Calu3 (cell line): ENCODE measurements at places on chromosomes 16 and 17.

DNA sequence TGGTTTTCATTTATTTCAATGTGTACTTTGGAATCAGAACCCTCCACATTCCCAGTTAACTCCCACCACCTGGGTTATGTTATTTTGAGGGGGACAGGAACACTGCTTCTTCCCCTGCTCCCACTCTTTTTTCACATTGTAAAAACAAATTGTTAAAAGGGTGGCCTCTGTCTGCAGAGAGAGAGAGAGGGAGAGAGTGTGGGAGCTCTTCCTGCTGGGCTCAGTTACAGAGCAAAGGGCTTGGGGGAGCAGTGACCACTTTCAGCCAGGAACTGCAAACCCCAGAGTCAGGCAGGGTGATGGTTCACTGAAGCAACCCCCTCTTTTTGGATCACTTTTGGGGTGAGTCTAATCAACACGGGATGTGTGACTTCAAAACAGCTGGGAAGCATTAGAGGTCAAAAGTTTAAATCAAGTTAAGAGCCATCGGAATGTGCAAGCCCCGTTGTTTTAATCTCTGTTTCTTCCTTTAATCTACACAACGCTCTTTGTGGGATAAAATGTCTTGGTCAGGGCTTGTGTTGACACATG lies 577.0 kb upstream of the CDH11 start:
- no peak for DNase-seq

- no peak for DNase-seq
These were observed 52.6 kb downstream of the CCDC57 start for GRCh38 chr17:82160075-82160474.

DNA sequence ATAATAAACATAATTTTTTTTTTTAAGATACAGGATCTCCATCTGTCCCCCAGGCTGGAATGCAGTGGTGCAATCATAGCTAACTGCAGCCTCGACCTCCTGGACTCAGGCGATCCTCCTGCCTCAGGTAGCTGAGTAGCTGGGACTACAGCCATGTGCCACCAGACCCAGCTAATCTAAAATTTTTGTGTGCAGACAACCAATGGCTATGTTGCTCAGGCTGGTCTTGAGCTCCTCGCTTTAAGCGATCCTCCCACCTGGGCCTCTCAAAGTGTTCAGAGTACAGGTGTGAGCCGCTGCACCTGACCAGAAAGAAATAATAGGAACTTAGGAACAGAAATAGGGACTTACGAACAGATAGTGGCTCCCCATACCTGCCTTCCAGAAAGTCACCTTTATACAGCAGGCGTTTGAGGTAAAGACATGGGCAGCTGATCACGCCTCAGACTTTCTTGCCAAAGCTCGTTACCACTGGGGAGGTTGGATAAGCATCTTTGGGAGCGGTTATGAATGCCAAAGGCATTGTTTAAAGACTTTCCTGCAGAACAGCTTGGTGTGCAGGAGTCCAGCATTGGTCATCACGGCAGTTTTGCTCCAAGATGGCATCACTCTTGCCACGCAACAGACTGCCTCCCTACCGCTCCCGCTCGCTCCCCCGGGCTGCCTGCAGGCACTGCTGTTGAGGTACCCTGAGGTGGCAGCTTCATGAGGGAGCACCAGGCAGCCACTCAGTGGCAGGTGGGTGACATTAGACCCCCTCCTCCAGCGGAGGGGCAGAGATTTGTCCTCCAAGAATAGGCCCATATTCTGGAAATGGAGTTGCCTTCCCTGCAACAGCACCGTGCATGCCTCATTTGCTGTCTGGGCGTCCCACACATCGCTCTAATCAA lies 13.6 kb downstream of the COX4I1 start:
- DNase-seq = no peak

DNA sequence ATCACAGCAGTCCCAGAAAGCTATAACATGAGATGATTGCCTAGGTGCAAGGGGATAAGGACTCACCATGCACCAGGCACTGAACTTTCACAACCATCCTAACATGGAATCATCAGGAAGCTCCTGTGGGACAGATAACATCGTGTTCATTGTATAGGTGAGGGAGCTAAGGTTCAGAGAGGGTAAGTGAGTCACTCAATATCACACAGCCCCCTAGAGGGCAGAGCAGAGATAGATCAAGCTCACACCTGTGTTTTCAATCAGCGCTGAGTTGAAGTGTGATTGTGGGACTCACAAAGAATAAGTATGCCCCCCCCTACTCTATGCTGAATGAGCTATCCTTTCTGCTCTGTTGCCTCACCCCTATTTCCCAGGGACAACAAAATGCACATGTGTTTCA lies 377.7 kb upstream of the ERCC4 start:
- DNase-seq = no peak

- DNase-seq = no peak
These were observed 7.0 kb downstream of the MT2A start for GRCh38 chr16:56615353-56615752.

DNA sequence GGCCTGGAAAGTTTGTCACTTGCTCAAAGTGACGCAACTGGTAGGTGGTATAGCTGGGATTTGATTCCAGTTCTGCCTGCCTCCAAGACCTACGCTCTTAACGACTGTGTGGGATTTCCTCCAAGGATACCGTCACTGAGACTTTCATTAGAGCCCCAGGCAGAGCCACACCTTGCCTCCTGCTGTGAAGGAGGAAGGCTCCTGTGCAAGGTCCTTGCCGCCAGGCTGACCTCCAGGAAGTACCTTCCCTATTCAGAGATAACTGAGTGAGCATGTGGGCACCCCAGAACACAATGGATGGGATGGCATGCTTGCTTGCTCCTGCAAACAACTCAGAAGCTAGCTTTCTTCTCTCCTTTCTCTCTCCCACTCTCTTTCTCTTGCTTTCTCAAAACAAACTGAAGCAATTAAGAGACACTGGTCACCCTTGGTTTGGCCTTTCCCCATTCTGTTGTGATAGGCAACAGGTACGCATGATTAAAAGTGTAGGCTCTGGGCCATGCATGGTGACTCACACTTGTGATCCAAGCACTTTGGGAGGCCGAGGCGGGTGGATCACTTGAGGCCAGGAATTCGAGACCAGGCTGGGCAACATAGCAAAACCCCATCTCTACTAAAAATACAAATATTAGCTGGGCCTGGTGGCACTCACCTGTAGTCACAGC lies 30.7 kb downstream of the CACNG3 start:
- peak; percentile 6 for DNase-seq

GRCh38 chr16:783404-784161 lies 4.6 kb downstream of the RPUSD1 start:
- DNase-seq = no peak

DNA sequence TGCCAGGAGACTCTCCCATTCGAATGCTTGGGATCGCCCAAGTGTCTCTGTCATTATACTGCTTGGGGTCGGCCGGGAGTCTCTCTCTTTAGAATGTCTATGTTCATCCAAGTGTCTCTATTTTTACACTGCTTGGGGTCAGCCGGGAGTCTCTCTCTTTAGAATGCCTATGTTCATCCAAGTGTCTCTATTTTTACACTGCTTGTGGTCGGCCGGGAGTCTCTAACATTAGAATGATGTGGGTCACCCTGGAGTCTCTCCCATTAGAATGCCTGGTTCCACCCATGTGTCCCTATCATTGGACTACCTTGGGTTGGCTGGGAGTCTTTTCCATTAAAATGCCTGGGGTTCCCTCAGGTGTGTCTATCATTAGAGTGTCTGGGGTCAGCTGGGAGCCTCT lies 2230.4 kb downstream of the TP53TG3F start:
- no peak for DNase-seq

- DNase-seq = no peak
These were observed 41.5 kb upstream of the ABCC12 start for GRCh38 chr16:48197294-48197693.
